ENCODE measurements at places on chromosomes 11 and 22.

DNA sequence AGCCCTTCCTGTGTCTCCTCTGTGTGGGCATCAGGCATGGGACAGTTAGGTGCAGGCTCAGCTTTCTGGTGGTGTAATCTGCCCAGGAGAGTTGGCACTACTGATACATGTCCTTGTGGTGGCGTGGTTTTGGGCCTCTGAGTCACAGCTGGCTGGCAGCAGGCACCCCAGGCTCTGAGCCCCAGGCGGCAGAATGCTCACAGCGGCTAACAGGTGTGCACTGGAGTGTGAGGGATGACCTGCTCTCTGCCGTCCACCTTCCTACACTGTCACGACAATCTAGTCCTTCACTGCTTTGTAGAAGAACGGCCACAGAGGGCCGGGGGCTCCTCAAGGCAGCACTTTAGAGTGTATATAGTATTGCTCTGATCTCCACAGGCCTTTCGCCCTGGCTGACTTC lies 100.3 kb upstream of the PITPNB start:
- no peak for DNase-seq

- no peak for DNase-seq
These were observed 88.4 kb upstream of the BID start for GRCh38 chr22:17862646-17863181.

DNA sequence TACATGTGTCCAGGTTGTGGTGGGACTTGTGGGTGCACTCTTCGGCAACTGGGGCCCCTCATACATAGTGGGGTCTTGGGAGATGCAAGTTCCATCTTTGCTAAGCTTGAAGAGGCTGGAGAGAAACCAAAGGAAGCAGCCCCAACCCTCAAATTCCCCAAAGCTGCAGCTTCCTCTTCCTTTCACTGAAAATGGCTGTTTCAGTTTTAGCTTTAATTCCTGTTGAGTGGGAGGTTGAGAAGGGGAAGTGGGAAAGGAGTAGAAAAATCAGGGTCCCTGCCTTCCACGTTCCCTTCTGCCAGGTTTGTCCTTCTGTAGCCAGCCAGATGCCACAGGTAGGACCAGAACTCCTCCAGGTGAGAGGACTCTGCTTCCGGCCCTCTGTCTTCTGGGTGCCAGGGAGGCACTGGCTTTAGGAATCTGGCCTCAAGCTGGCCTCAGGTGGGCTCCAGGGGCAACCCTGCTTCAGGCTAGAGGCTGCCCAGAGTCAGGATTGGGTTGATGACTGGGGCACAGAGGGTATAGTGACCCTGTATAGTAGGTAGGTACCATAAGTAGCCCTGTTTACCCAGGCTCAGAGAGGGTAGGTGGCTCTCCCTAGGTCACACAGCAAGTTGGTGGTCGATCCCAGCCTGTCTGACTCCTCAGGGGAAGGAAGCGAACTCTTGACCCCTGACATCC lies 16.2 kb downstream of the P2RY6 start:
- no peak for DNase-seq

GRCh38 chr22:43533156-43533530 lies 121.3 kb downstream of the MPPED1 start:
- DNase-seq, result no peak

DNA sequence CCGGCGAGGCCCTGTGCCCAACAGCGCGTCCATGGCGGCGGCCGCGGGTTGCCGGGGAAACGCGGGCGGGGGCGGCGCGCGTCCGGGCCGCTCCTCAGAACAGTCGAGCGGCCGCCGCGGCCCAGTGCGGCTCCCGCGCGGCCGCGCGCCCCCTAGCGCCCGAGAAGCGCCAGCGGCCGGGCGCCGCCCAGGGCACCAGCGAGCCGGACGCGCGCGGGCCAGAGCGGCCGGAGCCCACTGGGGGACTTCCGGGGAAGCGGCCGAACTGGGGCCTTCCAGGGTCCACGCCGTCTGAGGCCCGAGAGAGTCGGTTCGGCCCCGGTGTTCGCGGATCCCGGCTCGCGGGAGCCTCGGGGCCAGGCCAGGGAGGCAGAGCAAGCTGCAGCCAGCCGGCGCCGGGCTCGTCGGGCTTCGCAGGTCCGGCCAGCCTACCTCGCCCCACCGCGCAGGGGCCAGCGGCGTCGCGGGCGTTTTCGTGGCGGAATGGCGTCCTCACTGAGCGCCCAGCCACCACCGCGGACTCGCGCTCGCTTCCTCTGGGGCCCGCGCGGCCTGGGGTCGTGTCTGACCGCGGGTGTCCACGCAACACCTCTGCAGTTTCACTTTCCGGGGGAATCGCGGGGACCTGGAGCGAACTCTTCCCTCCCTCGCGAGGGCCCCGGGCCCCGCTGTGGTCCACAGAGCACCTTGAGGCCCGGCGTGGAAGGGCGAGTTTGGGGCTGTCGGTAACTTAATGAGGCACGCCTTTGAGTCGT lies at the start of gene DENND6B:
Gene DENND6B (minus strand): TSS at position 57 of the 755 bp plus-strand sequence. CDS start 24 bp downstream, at position 33.
- DNase-seq, result peak; percentile 96

- no peak for DNase-seq
These were observed 54.3 kb downstream of the BCR start for GRCh38 chr22:23234409-23235161.

DNA sequence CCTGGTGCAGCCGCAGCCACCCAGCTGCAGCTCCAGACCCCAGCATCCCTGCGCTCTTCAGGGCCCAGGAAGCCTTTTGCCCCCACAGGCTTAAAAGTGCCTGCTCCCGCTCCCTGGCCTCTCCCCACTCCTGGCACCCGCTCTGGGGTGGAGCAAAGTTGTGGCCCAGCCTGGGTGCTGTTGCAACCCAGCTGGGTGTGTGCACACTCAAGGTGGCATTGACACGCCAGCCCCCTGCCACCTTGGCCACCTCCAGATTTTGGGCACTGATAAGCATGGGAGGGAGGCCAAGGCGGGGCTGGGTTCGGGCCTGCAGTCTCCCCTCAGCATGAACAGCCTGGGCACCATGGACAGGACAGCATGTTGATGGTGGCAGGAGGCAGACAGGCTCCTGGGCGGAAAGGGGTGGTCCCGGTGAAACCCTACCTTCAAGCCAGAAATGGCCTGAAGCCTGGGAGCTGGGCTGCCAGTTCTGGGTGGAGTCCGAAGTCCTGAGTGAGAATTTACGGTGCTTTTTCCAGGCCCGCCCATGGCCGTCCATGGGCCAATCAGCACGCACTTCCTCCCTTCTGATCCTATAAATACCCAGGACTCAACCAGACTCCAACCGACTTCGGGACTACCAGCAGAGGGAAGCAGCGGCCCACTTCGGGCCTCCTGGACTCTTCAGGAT lies 23.6 kb upstream of the RNASEH2C start:
- peak; percentile 45 for DNase-seq

Measured in neural progenitor cell (in vitro differentiated cells).